ENCODE measurements at places on chromosomes 4 and X. TPM values are rescaled to one million over a fixed set of nuclear protein-coding genes. Genes with fewer than 3 reads are reported as not detected.

Gene SHOX
- not detected for polyA plus RNA-seq

Gene UNC5C
- not detected for polyA plus RNA-seq

GRCh38 chr4:10240691-10241090, 124.1 kb upstream of the WDR1 start:
- DNase-seq, result no peak

GRCh38 chrX:100895365-100896075, 21.4 kb upstream of the NOX1 start:
- DNase-seq, result no peak

DNA sequence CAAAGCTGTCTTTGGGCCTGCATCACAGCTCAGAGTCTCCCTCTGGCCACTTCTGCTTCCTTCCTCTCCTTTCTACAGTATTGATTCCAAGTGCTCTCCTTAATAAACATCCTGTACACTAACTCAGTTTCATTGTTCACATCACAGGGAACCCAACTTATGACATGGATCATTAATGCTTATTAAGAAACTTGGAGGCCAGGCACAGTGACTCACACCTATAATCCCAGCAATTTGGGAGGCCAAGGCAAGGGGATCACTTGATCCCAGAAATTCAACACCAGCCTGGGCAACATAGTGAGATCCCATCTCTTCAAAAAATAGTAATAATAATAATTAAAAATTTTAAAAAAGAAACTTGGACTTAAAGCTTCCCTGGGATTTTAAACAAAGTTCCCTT, 89.2 kb upstream of the EFHC2 start:
- no peak for DNase-seq

DNA sequence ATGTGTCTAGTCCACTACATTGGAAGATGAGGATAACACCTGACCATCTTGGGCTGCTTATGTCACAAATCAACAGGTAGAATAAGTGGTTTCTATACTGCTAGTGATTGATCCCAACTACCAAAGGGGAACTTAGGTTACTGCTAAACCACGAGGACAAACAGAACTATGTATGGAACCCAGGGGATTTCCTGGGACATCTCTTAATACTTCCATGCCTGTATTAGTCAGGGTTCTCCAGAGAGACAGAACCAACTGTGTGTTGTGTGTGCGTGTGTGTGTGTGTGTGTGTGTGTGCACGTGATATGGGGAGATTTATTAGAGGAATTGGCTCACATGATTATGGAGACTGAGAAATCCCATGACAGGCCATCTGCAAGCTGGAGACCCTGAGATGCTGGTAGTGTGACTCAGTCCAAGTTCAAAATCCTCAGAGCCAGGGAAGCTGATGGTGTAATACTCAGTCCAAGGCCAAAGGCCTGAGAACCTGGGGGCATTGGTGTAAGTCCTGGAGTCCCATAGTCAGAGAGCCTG, 16.2 kb upstream of the AFF1 start:
- DNase-seq, result no peak

- no peak for DNase-seq
Measured at GRCh38 chr4:186984105-186984644, 260.5 kb upstream of the FAT1 start.
